Epithelial cell of alveolus of lung (primary cell): ENCODE measurements at places on chromosomes 12 and 14. TPM values are rescaled to one million over a fixed set of nuclear protein-coding genes. Genes with fewer than 3 reads are reported as not detected.

Gene SLC25A21
- 1.0 TPM in 1 of 2 replicates, not detected in the other for total RNA-seq

Gene GZMB
- not detected in 2 replicates for total RNA-seq

Gene TSHR
- total RNA-seq, result not detected in 2 replicates

Gene SAMD15
- 0.39 and 0.48 TPM in 2 replicates for total RNA-seq

Gene SOX5
- 5.4 and 12.4 TPM in 2 replicates for total RNA-seq

Gene ABCD2
- total RNA-seq, result 0.13 and 0.40 TPM in 2 replicates

Gene MIPOL1
- total RNA-seq, result 6.6 and 8.9 TPM in 2 replicates

Gene PAWR
- total RNA-seq, result 5.3 and 16.7 TPM in 2 replicates

Gene SERPINA3
- 29.4 and 66.7 TPM in 2 replicates for total RNA-seq

Gene WNT1
- not detected in 2 replicates for total RNA-seq

Gene FGD6
- 4.9 and 7.6 TPM in 2 replicates for total RNA-seq

Gene NKX2-1
- total RNA-seq, result 0.48 and 0.52 TPM in 2 replicates

Gene AVPR1A
- not detected in 2 replicates for total RNA-seq

Gene PPM1H
- total RNA-seq, result 0.08 and 0.78 TPM in 2 replicates

Gene MVK
- 5.1 and 39.3 TPM in 2 replicates for total RNA-seq

Gene GLT1D1
- not detected in 2 replicates for total RNA-seq

Gene AGAP2
- 0.26 and 0.48 TPM in 2 replicates for total RNA-seq

Gene MGST1
- 171 and 222 TPM in 2 replicates for total RNA-seq

Gene MGP
- total RNA-seq, result 13.6 and 48.4 TPM in 2 replicates

Gene KRT7
- 5.2 and 235 TPM in 2 replicates for total RNA-seq

Gene SLC15A4
- total RNA-seq, result 42.6 and 48.1 TPM in 2 replicates

Gene NRIP2
- 1.0 TPM in 1 of 2 replicates, not detected in the other for total RNA-seq

Gene CRIP2
- 117 and 172 TPM in 2 replicates for total RNA-seq

Gene KRT71
- not detected in 2 replicates for total RNA-seq

Gene KRT82
- not detected in 2 replicates for total RNA-seq

Gene PRPH
- total RNA-seq, result not detected in 2 replicates

Gene TEX52
- not detected in 2 replicates for total RNA-seq

Gene SERPINA12
- total RNA-seq, result not detected in 2 replicates

Gene CCDC175
- total RNA-seq, result not detected in 2 replicates

Gene GDF3
- total RNA-seq, result not detected in 2 replicates

Gene ADAMTS20
- total RNA-seq, result 0.24 TPM in 1 of 2 replicates, not detected in the other

Gene FAR2
- total RNA-seq, result 2.6 and 10.3 TPM in 2 replicates

Gene OTUB2
- total RNA-seq, result 0.48 and 3.2 TPM in 2 replicates

Gene EML5
- under 0.01 TPM in 1 of 2 replicates, not detected in the other for total RNA-seq

Gene KCNA5
- total RNA-seq, result not detected in 2 replicates

Gene KLRD1
- total RNA-seq, result under 0.01 and 0.64 TPM in 2 replicates

Gene B4GALNT1
- 0.08 and 7.6 TPM in 2 replicates for total RNA-seq

Gene CCDC177
- total RNA-seq, result under 0.01 and 0.16 TPM in 2 replicates

Gene AQP6
- total RNA-seq, result not detected in 2 replicates

Gene OTOGL
- total RNA-seq, result under 0.01 TPM in 1 of 2 replicates, not detected in the other

Gene NINJ2
- total RNA-seq, result 1.8 and 2.5 TPM in 2 replicates

Gene SBNO1
- total RNA-seq, result 15.8 and 19.0 TPM in 2 replicates

Gene TBC1D30
- 0.16 and 0.39 TPM in 2 replicates for total RNA-seq

Gene SYT1
- total RNA-seq, result 4.5 and 12.0 TPM in 2 replicates

Gene MIP
- not detected in 2 replicates for total RNA-seq

Gene RIPK3
- total RNA-seq, result 0.65 TPM in 1 of 2 replicates, not detected in the other
